ENCODE measurements at places on chromosomes 3 and 15.

DNA sequence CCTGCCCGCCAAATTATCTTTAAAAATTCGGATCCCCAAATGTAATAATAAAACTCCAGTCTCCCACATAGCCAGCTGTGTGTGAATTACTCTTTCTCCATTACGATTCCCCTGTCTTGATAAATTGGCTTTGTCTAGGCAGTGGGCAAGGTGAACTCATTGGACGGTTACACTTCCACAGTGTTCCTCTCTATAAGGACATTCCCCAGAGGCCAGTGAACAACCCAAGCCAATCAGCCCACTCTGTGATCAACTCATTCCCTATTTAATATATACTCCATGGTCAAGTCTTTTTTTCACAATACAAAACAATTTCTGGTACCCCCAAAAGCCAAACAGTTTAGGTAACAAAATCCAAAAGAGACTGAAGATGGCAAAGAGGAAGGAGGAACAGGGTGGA lies 90.5 kb upstream of the DAZL start:
- no peak for DNase-seq

- no peak for DNase-seq
Measured at GRCh38 chr15:87033056-87033455, 953.4 kb downstream of the AGBL1 start.

DNA sequence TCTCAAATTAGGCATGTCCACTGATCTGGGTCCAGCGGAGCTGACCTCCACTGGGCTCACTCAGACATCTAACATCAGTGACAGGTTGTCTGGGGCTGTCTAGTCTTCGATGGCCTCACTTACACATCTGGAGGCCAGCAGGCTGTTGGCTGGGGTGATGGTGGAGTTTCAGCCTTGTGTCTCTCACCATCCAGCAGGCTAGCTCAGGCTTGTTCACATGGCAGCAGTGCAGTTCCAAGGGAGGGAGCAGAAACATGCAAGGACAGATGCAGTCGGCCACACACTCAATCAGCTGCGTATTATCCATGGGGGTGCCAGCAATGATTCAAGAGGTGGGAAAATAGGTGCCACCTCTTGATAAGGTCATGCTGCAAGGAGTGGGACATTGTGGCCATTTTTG lies 292.5 kb downstream of the SHQ1 start:
- DNase-seq = no peak

DNA sequence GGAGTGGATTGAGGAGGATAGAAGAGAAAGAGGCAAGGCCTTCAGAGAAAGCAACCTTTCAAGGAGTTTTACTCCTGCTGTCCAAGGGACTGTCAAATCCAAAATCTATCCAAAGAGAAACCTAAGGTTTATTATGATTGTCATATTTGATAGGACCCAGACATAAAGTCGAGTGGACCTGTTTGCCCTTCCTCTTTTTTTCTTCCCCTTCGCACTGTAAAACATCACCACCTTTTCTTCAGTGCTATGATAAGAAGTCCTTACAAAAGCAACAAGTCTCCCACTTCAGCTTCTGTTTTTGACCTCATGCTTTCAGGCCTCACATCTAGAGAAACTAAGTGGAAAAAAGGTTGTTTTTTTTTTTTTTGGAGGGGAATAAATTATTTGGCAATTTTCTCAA lies 73.0 kb downstream of the TRPC1 start:
- DNase-seq = no peak

DNA sequence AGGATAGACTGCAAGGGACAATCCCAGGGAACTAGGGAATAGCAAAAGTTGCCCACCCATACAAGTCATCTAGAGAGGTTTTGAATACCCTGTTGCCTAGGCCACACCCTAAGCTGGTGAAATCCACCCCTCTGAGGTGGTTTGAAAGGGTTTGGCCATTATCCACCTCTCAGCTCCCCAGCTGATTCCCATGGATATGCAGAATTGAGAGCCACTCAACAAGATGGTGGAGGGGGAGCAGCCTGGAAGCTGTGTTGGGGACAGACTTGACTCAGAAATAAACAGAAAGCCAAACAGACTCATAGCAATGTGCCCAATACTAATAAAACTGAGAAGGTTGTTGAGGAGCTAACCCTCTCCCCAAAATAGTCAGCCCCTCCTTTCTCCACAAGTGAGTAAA lies 10.9 kb downstream of the PRR20G start:
- DNase-seq = no peak
